ENCODE measurements at places on chromosomes 13 and 19. TPM values are rescaled to one million over a fixed set of nuclear protein-coding genes. Genes with fewer than 3 reads are reported as not detected.

ADGRE3 gene
- not detected for total RNA-seq

PTPRH gene
- not detected for total RNA-seq

DNA sequence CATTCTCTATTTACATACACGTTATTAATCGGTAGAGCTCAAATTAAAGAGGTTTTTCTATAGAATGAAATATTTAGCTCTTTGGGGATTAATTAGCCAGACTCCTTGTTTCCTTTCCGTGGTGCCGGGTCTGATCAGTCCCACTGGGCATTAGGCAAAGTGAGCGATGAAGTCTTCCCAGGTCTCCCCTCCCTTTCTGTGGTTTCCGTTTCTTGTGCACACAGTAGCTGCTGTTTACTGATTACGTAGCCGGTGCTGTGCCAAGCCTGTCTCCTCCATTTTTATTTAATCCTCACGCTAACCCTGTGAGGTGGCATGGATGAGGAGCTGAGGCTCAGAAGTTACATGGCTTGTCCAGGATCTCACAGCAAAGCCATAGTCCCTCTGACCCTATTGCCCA, 9.0 kb downstream of the SLC25A15 start:
- DNase-seq = no peak

GRCh38 chr19:16371540-16371986, 46.9 kb downstream of the KLF2 start:
- DNase-seq = no peak

STK24 gene
- total RNA-seq = 144 TPM

DNA sequence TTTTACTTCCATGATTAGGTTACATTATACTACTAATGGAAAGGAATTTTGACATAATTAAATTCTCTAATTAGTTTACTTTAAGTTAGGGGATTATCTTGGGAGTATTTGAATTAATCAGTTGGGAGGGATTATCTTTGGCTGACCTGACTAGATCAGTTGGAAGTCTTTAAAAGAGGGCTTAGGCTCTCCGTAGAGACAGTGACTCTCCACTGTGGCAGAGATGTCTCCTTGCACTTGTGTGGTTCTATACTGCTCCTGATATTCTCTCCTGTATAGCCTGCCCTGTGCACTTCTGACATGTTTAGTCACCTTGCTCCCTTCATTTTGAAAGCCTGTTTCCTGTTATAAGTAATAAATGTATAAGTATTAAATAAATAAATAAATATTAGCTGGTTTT, 1612.3 kb upstream of the PRR20A start:
- peak; percentile 68 for DNase-seq

ZNF799 gene
- total RNA-seq = 7.0 TPM

DNA sequence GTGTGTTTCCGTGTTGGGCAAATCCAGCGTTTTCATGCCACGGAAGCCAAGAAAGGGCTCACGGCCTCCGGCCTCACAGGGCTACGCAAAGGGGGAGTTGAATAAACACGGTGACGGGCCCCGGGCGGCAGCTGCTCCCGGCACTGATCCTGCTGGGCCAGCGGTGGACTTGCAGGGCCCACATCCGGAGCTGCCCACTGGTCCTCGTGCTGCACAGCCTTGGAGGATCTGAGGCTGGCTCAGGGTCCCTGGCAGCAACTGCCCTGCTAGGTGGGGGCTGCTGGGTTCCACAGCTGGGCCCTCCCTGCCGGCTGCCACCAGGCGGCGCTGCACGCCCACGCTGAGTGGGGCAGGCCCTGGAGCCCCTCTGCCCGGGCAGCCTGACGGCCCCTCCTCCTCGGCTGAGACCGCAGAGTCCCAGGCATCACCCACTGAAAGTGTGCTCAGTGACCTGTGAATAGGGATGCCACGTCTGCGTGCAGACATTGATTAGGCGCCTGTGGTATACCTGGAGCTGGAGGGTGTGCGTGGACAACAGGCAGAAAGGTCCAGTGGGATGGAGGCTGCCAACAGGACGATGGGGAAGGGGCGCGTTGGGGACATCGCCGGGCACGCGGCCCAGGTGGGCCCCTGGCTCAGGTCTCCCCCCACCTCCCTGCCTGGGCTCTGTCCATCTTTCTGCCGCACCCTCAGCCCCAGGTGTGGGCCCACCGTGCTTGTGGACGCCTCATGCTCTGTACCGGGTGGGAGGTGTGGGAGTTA, 5.3 kb upstream of the HCN2 start:
- peak; percentile 82 for DNase-seq

ZNF729 gene
- not detected for total RNA-seq

DNA sequence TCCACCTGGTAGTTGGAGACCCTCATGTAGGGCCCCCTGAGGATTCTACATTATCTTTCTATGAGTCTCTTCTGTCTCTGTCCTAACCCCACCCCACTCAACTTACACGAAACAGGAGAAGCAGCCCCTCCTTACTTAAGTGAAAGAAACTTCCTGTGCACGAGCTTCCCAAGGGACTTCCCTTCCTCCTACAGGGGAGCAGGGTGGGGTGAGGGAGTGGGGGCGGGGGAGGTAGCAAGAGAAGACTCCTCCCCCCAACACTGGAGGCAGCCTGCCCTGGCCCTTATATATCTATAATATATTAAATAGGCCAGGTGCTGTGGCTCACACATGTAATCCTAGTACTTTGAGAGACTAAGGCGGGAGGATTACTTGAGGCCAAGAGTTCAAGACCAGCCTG, 5.5 kb upstream of the PDE4C start:
- DNase-seq = no peak

DNA sequence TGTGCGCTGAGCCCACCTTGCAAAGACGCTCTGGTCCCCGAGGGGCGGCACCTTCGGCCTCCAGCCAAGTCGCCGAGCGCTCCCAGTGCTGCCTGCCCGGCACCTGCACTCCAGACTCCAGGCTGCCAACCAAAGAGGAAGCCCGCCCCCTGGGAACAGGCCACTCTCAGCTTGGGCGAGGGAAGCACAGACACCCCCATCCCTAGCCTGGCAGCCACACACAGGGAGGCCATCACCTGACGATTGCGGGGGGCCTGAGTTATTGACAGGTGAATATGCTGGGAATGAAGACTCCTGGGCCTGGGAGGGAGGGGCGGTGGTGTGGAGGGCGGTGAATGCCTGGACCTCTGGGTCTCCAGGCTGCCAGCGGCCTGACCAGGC, 10.3 kb upstream of the ZNF492 start:
- no peak for DNase-seq

Measured in neural progenitor cell (in vitro differentiated cells).